Right ventricle myocardium inferior (tissue), 1 donor: ENCODE measurements at places on chromosomes 11 and 22.

GRCh38 chr22:46286006-46286405 is 10.7 kb upstream of the GTSE1 start:
- DNase-seq = no peak

GRCh38 chr22:31944700-31945442 is 536 bp downstream of the YWHAH start:
- DNase-seq = peak; percentile 77

- no peak for DNase-seq
These were observed 718.4 kb upstream of the API5 start for GRCh38 chr11:42593441-42593840.

GRCh38 chr11:119652907-119653659 is 75.9 kb downstream of the NECTIN1 start:
- no peak for DNase-seq

- no peak for DNase-seq
These were observed 25.0 kb upstream of the OAF start for GRCh38 chr11:120185706-120186455.

DNA sequence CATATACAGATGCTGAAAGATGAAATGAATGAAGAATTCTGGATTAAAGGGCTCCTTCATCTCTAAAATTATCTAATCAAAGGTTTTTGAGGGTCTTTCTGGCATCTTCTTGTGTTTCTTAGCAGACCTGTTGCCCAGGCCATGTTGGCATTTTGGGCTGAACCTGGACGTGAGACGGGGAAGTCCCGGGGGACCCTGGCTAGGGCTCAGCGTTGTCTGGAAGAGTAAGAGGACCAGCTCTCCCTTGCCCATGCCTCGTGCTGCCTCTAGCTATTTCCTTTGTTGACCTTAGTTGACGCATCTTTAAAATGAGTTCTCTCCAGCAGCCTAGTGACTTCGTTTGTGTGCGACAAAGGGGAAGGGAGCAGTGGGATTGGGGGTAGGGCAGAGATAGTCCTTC is 152.2 kb downstream of the ST3GAL4 start:
- DNase-seq = peak; percentile 27

GRCh38 chr11:73189723-73190556 is 28.1 kb upstream of the P2RY2 start:
- DNase-seq = no peak

DNA sequence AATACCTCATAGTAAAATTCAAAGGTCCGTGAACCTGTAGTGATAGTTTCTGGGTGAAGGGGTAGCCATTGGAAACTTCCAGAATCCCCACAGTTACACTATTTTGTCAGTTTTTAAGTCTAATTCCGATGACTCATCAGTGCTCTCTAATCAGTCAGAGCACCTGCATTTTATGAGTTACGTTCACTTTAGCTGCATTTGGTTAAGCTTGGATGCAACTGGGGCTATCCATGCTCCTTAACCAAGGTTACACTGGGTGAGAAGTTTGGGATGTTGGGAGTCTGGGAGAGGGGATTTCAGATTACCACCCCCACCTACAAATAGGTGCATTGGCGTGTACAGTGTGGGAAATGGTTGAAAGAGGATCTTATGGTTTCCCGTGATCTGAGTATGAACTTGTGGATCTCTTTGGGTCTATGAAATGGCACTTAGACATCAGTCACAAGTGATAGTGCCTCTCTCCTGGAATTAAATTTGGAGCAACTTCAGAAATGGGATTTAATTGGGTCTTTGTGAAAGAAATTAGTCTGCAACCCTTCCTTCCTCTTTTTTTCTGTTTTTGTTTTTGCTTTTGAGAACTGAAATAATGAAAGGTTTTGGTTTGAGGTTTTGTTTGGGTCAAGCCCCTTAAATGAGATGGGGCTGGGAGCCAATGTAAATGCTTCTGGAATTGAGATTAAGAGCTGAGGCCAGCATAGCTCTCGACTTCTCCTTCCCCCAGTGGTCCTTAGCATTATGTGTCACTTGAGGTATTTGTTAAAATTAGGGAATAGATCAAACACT is 31.5 kb downstream of the EHF start:
- no peak for DNase-seq

GRCh38 chr11:47443028-47443700 is 5.8 kb downstream of the RAPSN start:
- DNase-seq = no peak

- DNase-seq = peak; percentile 80
These were observed 68.2 kb downstream of the USP35 start for GRCh38 chr11:78256962-78257361.
